ENCODE measurements at places on chromosomes 13 and 19.

DNA sequence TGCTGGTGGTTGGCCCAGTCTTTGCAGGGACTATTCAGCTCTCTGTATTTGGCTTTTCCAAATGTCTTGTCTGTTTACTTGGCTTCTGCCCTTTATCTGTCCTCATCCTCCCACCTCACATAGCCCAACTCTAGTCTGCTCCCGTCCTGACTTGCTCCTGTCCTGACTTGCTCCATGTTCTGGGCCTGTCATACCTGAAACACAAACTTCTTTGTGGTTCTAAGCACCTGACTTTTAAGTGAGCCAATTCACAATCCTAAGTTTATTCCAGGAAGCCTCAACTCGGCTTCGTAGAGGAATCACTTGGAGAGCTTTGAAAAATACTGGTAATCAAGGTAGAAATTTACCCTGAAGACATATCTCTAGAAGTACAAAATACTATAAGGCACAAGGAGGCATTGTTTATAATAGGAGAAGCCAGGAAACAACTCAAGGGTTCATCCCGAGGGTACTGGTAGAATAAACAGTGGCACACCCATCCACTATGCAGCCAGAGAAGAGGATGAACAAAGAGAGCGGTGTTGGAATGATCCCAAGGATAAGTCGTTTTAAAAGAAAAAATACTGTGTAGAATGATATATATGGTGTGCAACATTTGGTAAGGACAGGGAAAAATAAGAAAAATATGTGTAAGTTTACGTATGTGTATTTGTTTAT lies 284.5 kb downstream of the FGF14 start:
- DNase-seq, result no peak

DNA sequence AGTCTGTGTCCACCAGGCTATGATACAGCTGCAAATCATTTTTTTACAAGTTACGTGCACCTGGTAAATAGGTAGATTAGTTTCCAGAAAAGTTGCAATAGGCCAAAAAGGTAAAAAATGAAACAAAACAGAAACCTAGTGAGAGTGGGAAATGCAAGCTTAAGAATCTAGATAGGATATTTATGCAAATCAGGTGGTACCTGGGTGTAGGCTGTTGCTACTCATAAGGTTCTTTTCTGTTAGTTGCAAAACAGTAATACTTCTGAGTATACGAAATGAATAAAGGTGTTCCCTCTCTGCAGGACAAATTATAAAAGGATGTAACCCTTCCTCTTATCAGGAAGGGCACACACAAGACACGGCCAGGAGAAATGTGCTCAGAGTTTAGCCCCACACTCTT lies 97.9 kb downstream of the UGGT2 start:
- DNase-seq, result no peak

- no peak for DNase-seq
Observed at GRCh38 chr19:50461066-50461875, 15.0 kb upstream of the EMC10 start.

- DNase-seq, result no peak
Observed at GRCh38 chr13:109180905-109181425, 551.6 kb downstream of the MYO16 start.

All from cardiac septum (tissue), 1 donor.